ENCODE measurements at places on chromosomes 3 and 15. TPM values are rescaled to one million over a fixed set of nuclear protein-coding genes. Genes with fewer than 3 reads are reported as not detected.
A peak's percentile ranks its signal among the peaks of the same experiment; 100 is the strongest.

The ISLR2 gene
- total RNA-seq = 0.15 TPM

- no peak for DNase-seq
These were observed 24.3 kb downstream of the ZSCAN2 start for GRCh38 chr15:84625123-84625522.

The CHRD gene
- not detected for total RNA-seq

DNA sequence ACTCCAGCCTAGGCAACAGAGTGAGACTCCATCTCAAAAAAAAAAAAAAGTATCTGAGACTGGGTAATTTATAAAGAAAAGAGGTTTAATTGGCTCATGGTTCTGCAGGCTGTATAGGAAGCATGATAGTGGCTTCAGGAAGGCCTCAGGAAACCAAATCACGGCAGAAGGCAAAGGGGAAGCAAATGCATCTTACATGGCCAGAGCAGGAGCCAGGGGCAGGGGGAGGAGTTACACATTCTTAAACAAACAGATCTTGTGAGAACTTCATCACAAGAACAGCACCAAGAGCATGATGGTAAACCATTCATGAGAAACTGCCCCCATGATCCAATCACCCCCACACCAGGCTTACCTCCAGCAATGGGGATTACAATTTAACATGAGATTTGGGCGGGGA is 37.2 kb downstream of the ACAP2 start:
- DNase-seq = no peak

The LDHAL6B gene
- not detected for total RNA-seq

- DNase-seq = no peak
These were observed 66.0 kb downstream of the SPTSSB start for GRCh38 chr3:161305095-161305991.

The NAALADL2 gene
- 10.6 TPM for total RNA-seq

GRCh38 chr3:56724676-56725075 is 41.6 kb upstream of the TASOR start:
- no peak for DNase-seq

DNA sequence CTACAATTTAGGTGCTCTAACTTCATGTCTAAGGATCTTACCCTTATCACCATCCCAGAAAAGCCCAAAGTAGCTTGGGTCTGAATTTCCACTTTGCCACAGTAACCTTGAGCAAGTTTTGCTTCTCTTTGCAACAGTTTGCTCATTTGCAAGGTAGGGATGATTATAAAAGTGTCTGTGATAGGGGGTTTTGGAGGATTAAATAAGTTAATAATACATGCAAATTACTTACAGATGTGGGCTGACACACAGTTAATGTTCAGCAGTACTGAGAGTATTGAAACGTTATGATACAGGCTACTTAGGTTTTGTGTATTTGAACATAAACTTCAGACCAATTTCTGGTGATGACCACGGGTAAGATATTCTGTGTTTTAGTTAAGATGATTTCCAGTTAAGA is 444.7 kb upstream of the TPRG1 start:
- DNase-seq = no peak

GRCh38 chr15:42623951-42624350 is 48.5 kb downstream of the STARD9 start:
- no peak for DNase-seq

The COX17 gene
- 57.6 TPM for total RNA-seq

GRCh38 chr3:73633916-73634344 is 9.2 kb upstream of the PDZRN3 start:
- DNase-seq = no peak

The PIERCE2 gene
- 1.2 TPM for total RNA-seq

DNA sequence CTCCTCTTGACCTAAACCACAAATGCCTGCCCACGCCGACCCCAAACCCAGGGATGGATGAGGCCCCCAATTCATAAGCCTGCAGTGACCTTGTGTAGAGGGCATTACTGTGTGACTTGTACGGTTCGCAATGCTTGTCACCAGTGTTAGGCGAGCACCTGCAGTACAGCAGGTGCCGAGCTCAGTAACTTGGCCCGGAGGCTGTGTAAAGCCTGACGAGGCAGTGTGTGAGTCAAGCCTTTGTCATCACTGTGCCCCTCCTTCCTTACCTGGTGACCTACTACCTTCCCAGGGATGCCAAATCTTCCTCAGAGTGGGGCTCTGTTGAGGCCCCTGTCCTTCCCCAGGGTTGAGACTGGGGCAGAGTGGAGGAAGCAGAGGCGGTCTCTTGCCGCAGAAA is 37.2 kb upstream of the TMEM115 start:
- DNase-seq = peak; percentile 85

GRCh38 chr15:59360305-59360704 is 12.4 kb downstream of the MYO1E start:
- DNase-seq = no peak

GRCh38 chr15:83062768-83063180 is 4.3 kb downstream of the BTBD1 start:
- DNase-seq = no peak

DNA sequence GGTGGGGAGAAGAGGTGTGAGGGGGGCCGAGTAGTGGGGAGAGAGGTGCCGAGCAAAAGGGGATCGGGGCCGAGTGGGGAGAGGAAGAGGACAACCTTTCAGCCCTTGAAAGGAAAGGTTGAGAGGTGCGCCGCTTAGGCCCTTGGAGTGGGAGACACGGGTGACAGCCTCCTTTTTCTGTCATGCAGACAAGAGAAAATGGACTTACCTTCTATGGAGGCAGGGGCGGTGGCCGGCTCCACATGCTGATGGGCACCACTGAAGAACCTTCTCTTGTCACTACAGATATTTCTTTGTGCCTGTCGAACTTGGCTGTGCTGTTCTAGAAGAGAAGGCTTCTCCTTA is 421 bp downstream of the KLHL18 start:
- DNase-seq = peak; percentile 21

DNA sequence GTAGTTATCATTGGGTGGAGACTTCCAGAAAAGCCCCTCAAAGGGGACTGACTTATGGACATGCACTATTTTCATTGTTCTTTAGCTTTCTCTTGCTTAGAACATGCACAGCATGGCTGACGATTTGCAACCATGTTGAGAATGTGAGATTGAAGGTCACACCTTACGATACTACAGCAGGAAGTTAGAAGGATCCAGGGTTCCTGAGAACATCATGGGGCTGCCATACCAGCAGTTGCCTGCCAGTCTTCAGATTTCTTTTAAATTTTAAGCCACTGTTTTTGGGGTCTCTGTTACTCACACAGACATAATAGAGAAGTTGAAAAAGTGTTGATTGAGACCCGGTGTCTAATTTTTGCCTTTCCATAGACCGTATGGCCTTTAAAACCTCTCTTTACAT is 396.5 kb downstream of the MECOM start:
- DNase-seq = no peak

GRCh38 chr3:114675104-114675503 is 381.3 kb downstream of the TIGIT start:
- DNase-seq = no peak

DNA sequence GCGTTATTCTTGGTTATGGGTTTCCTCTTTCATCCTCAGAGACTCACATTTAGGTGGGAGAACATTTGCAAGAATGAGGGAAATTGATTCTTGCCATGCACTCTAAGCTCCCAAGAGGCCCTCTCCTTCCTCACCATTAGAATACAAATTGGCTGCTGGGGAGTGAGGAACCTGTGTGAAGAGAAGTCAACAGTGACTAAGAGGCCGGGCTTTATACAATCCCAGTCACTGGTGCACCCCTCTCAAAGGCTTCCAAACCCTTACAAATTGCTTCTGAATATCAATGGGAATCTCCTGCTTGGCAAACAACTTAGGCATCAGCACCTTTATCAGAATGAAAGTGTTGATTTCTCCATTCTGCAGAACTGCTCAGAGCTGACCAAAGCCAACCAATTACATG is 16.5 kb upstream of the RGMA start:
- no peak for DNase-seq

The CEP19 gene
- total RNA-seq = 3.4 TPM

- no peak for DNase-seq
These were observed 12.4 kb upstream of the IREB2 start for GRCh38 chr15:78425643-78426042.

DNA sequence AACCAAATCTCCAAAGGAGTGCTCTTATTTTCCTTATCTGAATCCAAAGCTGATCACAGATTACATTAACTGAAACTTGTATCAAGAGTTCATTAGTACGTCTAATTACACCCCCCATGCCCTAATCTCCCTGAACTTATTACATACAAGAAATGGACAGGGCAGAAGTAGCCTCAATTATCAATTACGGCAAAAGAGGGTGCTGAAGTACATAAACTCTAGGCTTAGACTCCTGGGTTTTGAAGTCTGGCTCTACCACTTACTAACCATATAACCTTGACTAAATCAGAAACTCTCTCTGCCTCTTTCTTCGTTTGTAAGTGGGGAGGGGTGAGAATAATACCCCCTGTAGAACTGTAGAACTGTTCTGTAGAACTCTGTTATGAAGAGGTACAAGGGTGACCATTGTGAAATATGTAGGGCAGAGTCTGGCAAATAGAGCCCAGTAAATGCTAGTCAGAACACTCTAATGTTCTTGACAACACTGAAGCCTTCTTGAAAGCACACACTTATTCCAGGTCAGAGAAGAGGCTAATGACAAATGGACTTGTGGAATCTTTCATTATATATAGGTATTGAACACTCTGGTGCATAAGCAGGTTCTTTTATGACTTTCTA is 19.6 kb upstream of the OR5K4 start:
- DNase-seq = peak; percentile 49

DNA sequence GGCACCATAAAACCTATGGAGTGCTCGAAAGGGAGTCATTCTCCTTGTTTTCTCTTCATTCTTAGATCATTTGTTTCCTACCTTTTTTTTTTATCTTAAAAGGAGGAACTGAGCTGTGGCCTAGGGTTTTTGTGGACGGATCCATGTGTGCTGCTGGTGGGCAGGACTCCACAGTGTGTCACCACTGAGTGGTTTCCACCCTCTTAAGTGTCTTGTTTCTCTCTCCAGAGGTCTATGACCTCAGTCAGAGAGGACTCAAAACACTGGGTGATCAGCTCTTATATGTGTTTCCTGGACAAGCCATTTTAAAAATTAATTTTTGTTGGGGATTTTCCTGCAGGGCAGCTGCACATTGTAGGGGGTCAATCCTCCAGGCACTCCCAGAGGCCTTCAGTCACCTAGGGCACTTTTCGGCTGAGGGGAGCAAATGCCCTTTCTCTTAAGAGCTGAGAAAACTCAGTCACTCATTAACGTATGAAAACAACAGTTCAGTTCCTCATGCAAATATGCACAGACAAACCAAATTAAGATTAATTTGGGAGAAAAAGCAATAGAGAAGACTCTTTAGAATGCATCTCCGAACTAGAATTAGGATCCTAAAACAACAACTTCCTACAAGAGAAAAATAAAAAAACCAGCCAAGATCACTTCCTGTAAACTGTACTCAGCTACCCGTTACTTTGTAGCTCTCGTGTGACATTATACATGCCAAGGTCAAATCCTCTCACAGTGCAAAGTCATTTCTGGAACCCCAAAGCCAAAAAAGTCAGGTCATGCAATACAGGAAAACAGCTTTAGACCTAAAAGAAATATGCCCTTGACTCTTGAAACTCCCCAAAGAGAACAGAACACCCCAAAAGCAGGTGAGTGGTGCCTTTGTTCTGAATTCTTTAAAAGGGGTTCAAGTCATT is 27.6 kb upstream of the FAM3D start:
- DNase-seq = no peak
